ENCODE measurements at places on chromosomes 6 and 20. TPM values are rescaled to one million over a fixed set of nuclear protein-coding genes. Genes with fewer than 3 reads are reported as not detected.
A peak's percentile ranks its signal among the peaks of the same experiment; 100 is the strongest.

DNA sequence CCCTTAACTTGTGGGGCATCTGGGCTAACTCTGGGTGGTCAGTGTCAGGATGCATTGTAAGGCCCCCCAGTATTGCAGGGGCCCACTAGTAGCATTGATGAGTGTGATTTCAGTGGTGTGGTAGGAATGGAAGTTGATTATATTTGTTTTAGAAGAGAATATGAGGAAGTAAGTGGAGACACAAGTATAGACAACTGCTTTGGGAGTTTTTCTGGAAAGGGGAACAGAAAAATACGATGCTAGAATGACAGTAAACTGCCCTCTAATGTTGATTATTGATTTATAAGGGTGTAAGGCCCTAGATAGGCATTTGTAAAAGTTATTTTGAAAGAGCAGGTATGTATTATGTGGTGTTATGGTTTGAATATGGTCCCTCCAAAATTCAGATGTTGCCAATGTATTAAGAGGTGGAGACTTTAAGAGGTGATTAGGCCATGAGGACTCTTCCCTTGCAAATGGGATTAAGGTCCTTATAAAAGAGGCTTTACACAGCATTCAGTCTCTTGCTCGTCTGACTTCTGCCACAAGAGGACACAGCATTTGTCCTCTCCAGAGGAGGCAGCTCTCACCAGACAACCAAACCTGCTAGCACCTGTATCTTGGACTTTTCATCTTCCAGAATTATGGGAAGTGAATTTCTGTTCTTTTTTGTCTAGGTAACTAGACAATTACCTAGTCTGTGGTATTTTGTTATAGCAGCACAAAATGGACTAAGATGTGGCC is 135.9 kb upstream of the DTNBP1 start:
- DNase-seq: no peak

- DNase-seq: no peak
These were observed 11.9 kb downstream of the KIF25 start for GRCh38 chr6:168009331-168009730.

GRCh38 chr6:110351546-110351945 is 6.6 kb downstream of the METTL24 start:
- no peak for DNase-seq

Gene COL20A1
- 0.68 TPM for polyA plus RNA-seq

Gene CBLN4
- 4.1 TPM for polyA plus RNA-seq

DNA sequence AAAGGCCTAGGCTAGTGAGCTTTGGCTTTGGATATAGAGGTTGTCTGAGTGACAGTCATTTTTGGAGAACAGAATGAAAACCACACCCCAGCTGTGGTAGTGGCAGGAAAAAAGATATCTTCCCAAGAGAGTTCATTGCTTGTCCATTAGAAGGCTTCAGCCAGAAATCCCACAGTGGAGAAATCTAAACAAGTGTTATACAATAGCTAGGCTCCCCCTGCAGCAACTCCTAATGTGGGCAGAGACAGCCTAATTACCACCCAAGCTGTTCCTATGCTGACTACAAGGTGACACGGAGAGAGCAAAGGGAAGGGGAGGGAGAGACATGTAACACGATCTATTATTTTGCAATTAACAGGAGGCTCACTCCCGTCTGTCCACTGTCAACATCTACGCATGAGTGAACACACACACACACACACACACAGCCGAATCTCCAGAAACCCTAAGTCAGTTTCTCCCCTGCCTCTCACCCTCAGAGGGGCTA is 147.5 kb upstream of the TCF21 start:
- DNase-seq: no peak

GRCh38 chr20:59020938-59021551 is 1.8 kb downstream of the TUBB1 start:
- no peak for DNase-seq

GRCh38 chr6:84514089-84514971 is 250.1 kb downstream of the TBX18 start:
- DNase-seq: no peak

GRCh38 chr6:44078827-44079671 is 48.2 kb downstream of the MRPL14 start:
- no peak for DNase-seq

Gene EGFL8
- 24.6 TPM for polyA plus RNA-seq

DNA sequence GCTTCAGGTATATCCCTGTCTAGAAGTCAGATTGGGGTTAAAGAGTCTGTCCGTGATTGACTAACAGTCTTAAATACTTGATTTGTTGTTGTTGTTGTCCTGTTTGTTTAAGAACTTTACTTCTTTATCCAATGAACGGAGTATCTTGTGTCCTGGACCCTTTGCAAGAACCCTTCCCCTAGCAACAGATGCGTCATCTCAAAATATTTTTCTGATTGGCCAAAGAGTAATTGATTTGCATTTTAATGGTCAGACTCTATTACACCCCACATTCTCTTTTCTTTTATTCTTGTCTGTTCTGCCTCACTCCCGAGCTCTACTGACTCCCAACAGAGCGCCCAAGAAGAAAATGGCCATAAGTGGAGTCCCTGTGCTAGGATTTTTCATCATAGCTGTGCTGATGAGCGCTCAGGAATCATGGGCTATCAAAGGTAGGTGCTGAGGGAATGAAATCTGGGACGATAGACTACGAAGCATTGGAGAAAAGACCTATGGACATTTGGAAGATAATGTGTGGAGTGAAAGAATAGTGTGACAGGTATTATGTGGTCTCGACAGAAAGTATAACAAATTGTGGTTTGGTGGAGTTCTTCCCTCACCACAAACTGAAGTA is at the start of gene HLA-DRA:
TSS of gene HLA-DRA (plus strand) at position 286 of the 613 bp plus-strand sequence. CDS start at position 350, 64 bp downstream.
- peak; percentile 33 for DNase-seq

GRCh38 chr6:147016440-147016839 is 187.8 kb upstream of the STXBP5 start:
- no peak for DNase-seq

All from right renal pelvis (tissue), 4 donors.